ENCODE measurements at places on chromosomes 1 and 21.

DNA sequence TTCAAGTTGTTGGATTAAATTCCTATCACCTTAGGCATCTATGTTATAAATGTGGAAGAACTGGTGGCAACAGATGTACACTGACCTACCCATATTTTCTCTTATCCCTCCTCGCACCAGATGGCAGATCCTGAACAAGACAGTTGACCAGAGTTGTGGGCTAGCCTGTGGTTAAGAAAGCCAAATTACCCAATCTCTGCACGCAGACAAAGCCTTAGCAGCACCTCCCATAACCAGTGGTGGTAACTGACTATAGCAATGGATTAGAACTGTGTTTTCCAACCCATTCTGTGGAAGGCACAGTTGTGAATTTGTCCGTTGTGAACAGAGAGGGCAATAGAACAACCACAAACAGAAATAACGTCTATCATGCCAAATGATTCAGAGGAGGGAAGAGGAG is 20.6 kb downstream of the ABCB10 start:
- DNase-seq: no peak

DNA sequence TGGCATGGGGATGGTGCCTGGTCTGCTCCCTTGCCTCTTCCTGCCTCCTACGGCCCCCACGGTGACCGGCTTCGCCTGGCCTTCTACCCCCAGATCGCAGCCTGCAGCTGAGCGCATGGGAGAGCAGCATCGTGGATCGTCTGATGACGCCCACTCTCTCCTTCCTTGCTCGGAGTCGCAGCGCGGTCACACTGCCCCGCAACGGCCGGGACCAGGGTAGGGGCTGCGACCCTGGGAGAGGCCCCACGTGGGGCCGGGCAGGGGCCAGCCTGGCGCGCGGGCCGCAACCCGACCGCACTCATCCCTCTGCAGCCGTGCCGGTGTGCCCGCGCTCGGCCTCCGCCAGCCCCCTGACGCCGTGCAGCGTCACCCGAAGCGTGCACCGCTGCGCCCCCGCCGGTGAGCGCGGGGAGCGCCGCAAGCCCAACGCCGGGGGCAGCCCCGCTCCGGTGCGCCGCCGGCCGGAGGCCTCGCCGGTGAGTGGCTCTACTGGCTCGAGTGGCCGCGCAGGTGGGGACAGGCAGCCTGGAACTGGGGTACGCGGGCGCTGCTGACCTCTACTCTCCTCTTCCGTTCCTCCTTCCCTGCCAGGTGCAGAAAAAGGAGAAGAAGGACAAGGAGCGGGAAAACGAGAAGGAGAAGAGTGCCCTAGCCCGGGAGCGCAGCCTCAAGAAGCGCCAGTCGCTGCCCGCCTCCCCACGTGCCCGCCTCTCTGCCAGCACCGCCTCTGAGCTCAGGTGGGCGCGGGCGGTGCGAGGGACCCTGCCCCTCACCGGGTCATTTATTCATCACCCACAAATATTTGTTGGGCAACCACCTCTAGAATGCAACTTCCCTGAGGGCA is 20.4 kb downstream of the MAP7D1 start:
- DNase-seq: no peak

GRCh38 chr1:25575191-25575590 is 31.8 kb downstream of the LDLRAP1 start:
- DNase-seq: no peak

DNA sequence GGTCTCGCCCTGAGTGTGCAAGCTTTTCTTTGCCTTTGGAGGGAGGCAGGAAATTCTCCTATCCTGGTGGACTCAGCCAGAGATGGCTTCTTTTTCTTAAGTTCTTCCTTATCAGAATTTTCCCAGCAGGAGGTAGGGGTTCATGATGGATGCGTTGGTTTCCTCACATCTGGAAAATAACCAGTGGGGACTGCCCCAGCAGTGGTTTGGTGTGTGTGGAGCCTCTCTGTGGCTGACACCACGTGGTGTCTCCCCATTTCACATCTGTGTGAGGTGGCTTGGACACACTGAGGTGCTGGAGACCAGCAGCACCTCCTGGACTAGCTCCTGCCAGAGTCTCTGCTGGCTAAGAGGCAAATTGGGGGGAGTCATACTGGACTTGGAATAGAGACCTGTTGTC is 32.6 kb downstream of the B3GALT5 start:
- DNase-seq: no peak

DNA sequence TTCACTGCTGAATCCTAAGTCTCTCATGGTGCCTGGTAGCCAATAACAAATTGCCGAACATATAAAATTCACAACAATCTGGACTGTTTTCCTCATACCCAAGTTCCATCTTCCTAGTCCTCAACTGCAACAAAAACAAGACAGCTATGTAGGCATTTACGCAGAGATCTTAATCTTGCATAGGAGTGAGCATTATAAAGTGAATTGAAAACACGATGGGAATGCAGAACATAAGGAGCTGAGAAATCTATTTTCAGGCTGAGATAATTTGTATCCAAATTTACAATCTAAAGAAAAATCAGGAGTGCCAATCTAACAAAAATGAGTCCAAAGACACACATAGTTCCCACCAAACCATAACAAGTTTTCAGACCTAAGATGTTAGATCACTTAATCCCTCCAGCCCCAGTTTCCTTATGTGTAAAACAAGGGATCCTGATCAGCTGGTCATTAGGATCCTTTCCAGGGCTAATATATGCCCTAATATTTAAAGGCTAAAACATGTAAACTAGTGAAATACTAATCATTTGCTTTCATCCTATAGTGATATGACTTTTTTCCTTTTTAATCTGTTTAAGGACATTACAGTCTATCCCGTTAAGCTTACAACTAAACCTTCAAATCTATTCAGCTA is 1.9 kb downstream of the SLC16A1 start:
- no peak for DNase-seq

DNA sequence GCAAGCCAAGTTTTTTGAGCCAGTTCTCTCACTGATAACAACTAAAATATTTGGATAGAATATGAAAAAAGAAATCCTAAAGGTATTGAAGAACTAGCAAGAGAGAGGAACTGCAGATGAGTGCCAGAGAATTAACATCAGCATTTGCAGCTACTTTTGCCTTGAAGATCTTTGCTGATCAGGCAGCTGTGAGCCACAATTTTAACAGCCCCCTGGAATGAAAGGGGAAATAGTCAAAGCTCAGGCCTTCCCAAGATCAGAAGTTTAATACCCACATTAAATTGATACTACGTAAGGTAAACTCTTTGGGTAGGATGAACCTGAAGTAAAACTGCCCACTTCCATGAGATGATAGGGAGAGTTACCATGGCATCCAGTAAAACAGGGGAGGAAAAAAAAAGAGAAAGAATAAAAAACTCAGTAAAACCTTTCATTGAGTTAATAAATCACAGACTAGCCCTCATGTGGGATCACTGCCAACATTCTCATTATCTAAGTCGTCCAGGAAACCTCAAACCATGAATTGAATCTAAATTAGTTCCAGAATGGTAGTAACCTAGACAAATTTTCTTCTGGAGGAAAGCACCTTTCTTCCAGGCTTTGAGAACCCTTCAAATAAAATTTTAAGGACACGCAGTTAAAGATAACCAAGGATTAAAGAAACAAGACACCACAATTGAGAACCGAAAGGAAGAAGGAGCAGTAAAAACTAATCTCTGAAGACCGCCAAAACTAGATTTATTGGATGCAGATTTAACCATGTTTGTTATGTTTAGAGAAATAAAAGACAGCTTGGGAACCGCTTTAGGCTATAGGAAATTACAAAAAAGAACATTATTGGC is 28.3 kb downstream of the SCP2 start:
- no peak for DNase-seq
